NAMALWA (cell line): ENCODE measurements at places on chromosomes 11 and 22.
A peak's percentile ranks its signal among the peaks of the same experiment; 100 is the strongest.

GRCh38 chr11:103070142-103070541 lies 21.8 kb downstream of the DCUN1D5 start:
- peak; percentile 24 for DNase-seq

GRCh38 chr11:64792482-64792881 lies 10.5 kb downstream of the MAP4K2 start:
- no peak for DNase-seq

DNA sequence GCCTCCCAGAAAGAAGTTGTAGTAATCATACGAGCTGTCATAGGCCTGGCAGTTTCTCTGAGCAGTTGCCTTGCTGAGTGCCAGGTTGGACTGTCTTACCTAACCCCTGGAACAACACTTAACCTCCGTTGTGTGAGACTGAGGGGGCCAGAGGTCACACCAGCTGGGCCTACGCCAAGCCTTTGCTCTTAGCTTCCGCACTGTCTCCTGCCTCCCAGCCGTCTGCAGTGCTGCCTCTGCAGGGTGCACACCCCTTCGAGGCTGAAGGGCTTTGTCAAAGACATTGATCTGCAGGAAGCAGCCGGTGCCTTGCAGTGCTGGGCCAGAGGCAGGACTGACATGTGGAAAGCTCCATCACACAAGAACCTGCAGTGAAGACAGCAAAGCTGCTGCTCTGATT lies 16.7 kb downstream of the TAB1 start:
- DNase-seq, result no peak

DNA sequence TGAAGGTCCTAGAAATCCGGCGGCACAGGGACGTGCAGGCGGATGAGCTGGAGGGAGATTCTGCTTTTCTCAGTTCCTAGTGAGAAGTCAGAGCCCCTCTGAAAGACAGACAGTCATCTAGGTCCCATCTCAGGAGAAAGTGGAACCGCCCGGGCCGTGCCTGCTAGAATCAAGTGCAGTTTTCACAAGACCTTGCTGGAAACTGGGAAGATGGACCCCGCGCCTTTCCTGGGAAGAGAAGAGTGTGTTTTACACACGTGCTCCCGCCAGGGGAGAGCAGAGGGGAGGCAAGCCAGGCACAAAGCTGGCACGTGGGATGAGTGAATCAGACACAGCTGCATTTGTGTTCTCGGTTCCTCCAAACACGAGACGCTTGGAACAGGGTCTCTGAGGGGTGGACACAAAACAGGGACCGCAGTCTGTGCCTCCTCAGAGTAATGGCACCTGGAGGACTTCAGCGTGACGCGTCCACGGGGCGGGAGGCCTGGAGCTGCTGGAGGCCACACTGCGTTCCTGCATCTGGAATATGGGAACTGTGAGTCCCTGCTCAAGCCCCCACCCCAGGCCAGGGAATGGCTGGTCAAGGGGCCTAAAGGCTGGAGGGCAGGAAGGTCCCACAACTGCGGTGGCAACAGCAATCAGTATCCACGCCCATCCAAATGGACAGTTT lies 218.3 kb downstream of the BRD1 start:
- no peak for DNase-seq

GRCh38 chr22:30033901-30034300 lies 46.4 kb upstream of the HORMAD2 start:
- DNase-seq, result no peak

DNA sequence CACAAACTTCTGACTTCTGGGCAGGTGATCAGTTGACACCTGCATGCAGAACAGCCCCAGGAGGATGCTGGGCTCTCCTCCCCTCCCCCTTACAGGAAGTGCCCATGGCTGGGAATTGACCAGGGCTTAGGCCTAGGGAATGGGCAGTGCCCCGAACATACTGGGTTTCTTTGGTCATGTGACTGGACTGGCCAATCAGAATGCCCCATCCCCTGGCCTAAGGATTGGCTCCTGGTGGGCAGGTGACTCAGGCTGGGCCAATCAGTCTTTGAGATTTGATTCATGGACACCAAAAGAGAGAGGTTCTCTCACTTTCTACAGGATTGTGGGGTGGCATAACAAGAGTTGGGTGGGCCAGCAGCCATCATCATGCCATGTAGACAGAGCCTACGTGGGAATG lies 37.1 kb downstream of the MCM5 start:
- DNase-seq, result peak; percentile 66

DNA sequence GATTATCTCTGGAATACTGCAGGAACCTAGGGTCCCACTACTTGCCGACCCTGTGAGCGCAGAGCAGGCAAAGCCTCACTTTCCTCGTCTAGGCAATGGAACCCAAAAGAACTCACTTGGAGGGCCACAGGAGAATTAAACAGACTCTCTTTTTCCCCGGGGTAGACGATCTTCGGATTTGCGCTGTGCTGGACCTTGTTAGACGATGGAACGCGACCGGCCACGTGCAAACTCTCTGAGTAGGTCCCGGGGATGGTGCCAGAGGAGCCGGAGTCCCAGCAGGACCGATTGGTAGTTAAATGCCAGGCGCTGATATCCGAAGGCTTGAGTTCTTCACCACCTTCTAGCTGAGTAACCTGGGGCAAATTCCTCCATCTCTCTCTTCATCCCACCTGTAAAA lies 1.0 kb upstream of the SLC1A2 start:
- no peak for DNase-seq

GRCh38 chr22:36048911-36049677 lies 20.5 kb upstream of the RBFOX2 start:
- no peak for DNase-seq

DNA sequence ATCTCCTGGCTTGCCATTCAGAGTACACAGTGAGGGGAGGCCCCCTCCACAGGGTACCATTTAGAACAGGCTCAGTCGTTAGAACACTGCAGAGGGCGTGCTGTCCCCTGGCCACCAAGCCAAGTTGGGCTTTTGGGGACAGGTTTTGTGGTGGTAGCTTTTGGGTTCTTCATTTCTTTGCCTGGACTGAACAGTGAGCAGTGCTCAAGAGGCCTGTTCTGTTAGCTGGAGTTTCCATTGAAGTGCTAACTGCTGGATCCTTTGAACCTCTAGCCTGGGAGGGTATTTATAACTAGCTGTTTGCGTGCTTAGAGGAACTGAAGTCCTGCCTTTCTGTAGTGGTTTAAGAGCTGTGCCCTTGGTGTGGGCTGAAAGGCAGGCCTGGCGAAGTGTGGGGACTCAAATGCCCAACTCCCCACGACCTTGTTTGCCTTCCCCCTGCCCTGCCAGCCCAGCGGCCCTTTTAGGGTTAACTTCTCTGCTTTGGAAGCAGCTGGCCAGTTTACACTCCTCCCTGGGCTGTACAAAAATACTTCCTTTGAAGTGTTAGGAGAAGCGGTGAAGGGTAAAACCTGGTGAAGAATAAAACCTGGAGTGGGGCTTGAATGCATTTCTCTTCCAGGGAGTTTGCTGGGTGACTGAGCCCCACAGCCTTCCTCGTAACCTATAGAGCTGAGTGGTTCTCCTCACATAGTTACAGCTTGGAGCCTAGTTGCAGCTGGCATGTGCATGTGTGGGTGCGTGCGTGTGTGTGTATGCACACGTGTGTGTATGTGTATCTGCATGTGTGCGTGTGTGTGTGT lies 34.6 kb downstream of the ZNRF3 start:
- peak; percentile 26 for DNase-seq

GRCh38 chr11:18927550-18928322 lies 11.5 kb downstream of the MRGPRX1 start:
- no peak for DNase-seq
